Stimulated activated CD4-positive, alpha-beta T cell treated with anti-CD3 and anti-CD28 coated beads, Interleukin-12 subunit alpha, Interleukin-12 subunit beta, amount 100 ng/mL, for 4 hours (primary cell): ENCODE measurements at places on chromosomes 12 and 14.

GRCh38 chr14:42855085-42855484 lies 1248.4 kb downstream of the LRFN5 start:
- no peak for DNase-seq

DNA sequence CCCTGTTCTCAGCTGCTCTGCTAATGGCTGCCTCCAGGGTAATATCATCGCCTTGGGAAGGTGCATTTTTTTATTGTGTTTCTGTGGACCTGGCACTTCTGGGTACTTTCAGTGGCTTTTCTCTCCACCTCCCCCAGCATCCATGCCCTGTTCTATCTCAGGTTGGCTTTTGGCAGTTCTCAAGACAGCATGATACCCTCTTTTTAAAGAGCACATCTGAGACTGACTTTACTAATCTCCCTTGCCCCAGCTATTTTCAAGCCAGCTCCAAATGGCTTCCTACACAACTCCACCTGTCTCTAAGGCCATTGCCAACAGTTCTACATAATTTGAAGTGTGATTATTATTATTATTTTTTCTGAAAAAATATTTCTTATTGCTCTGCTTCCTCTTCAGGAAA lies 39.1 kb downstream of the CCDC175 start:
- DNase-seq: no peak

DNA sequence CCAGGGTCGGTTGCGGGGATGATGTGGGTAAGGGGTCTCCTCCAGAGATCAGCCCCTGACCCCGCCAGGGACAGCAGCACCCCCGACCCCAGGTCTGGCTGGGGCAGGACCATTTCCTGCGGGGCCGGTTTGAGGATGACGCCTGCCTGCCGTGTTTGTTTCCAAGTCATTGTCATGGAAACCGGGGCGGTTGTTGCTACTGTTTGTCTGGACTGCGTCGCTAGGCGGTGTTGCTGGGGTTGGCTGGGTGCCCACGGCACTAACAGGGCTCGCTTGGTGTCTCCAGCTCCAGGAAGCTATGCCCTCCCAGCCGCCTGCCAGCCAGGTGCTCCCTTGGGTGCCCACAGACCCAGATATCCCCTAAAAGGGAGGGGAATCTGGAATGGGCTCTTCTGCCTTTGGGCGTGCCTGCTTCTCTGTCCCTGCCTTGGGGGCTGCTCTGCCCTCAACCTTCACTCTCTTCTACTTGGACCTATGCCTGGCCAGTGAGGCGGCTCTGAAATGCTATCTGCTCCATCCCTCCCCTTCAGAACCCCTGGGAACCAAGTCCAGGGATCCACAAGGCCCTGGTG lies 4.7 kb upstream of the CRIP1 start:
- peak; percentile 74 for DNase-seq

GRCh38 chr14:77598366-77599070 lies 17.9 kb downstream of the SPTLC2 start:
- DNase-seq: no peak

DNA sequence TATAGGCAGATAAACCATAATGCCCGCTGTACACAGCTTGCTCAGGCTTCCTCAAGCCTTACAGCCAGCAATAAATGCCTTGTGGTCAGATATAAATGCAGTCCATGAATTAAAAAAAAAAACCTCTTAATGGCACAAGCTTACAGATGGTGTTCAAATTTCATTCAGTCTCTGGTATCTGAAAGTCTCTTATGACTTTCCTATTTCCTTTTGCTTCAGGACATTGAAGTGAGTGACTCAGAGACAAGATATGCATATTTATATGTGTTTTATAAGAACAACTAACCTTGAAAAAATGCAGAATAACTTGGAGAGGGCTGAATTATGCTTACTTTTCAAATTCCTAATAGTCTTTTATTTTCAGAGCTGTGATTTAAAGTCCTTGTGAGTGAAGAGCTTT lies 426.9 kb upstream of the MIS18BP1 start:
- DNase-seq: no peak

DNA sequence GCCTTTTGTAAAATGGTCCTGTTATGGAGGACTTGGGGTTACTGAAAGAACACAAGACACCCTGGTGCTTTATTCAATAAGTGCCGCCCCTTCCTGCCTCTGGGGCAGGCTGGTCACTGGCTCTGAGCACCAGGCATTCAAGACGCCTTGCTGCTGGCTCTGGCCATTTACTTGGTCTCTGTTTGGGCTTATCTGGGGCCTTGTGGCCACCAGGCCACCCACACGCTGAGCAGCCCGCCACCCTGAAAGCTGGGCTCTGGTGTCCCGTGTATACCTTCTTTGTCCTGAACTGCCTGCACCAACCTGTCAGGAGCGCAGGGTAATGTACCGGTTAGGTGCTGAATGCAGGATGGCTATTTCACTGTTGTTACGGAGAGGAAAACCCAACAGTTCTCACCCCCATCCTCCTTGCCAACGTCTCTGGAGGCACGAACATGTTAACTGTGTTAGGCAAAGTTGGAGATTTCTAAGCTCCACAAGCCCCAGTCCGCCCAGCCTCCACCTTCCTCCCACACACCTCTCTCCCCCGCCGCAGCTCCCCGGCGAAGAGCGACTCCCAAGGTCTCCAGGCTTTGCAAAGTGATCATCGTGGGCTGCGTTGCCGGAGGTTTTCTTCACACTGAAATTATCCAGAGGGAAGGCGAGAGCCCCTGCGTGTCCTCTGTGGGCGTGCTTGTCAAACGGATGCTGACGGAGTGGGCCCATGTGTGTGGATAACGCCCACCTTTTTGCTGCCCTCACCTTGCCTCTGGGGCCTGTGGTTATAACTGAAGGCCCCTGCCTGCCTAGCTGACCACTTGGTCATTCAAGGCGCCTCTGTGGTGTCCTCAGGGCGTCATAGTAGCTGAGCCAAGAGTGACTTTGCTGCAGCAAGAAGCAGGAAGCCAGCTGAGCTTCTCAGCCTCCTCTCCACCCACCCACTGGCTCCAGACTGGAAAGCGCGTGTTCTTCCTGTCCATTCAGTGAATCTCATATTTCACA lies 18.8 kb upstream of the BEGAIN start:
- no peak for DNase-seq

GRCh38 chr12:123989168-123989567 lies 16.2 kb downstream of the ZNF664 start:
- no peak for DNase-seq

- DNase-seq: no peak
These were observed 41.9 kb downstream of the SPTLC2 start for GRCh38 chr14:77574446-77575115.

GRCh38 chr12:130796985-130797686 lies 41.9 kb downstream of the STX2 start:
- DNase-seq: peak; percentile 16
